ENCODE measurements at places on chromosomes 16 and 17.

- no peak for DNase-seq
These were observed 45.3 kb downstream of the JPH3 start for GRCh38 chr16:87647431-87648185.

DNA sequence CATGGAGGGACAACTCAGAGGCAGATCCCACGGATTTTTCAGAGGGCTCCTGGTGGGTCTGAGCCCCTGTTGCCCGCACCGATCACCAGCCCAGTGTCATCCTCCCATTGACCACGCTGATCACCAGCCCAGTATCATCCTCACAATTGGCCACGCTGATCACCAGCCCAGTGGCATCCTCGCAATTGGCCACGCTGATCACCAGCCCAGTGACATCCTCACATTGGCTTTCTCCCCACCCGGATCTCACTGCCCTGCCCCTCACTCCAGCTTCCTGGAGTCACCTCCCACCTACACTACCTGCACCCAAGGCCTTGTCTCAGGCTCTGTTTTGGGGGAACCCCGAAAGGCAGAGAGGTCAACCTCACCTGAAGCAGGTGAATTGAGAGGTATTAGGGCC lies 358.2 kb upstream of the TNRC6C start:
- no peak for DNase-seq

GRCh38 chr16:11500700-11501346 lies 85.9 kb downstream of the LITAF start:
- no peak for DNase-seq

GRCh38 chr17:69547230-69547629 lies 132.7 kb downstream of the MAP2K6 start:
- no peak for DNase-seq

DNA sequence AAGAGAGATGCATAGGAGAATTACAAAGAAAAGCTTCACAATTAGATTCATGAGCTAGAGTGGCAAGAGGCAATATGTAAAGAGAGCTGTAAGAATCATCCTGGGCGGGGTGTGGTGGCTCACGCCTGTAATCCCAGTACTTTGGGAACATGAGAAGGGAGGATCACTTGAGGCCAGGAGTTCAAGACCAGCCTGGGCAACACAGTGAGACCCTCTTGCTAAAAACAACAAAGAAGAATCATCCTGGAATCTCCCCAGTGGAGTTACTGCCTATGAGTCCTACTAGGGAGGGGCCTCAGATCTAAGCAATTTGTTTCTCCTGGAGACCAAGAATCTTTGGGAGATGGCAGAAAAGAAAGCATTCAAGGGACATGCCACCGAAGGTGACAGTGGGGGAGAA lies 119.1 kb downstream of the HIC1 start:
- no peak for DNase-seq

DNA sequence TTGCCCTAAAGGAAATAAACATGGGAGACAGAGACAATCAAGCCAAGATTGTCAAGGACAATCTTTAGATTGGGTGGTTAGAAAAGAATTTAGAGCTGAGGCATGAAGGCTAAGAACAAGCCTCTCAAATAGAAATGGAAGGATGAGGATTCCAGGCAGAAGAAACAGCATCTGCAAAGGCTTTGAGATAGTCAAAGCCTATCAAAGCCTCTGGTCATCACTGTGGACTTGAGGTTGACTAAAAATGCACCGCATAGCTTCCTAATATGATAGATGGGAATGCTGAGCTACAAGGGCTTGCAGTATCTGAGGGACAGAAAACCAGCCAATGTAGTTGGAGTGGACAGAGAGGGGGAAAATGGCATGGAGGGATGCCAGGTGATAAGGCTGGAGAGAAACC lies 109.8 kb upstream of the FAM20A start:
- DNase-seq, result no peak

- no peak for DNase-seq
These were observed 662.5 kb upstream of the SOX9 start for GRCh38 chr17:71458322-71458721.

- DNase-seq, result no peak
These were observed 47.1 kb upstream of the CIBAR2 start for GRCh38 chr16:85159179-85159980.

DNA sequence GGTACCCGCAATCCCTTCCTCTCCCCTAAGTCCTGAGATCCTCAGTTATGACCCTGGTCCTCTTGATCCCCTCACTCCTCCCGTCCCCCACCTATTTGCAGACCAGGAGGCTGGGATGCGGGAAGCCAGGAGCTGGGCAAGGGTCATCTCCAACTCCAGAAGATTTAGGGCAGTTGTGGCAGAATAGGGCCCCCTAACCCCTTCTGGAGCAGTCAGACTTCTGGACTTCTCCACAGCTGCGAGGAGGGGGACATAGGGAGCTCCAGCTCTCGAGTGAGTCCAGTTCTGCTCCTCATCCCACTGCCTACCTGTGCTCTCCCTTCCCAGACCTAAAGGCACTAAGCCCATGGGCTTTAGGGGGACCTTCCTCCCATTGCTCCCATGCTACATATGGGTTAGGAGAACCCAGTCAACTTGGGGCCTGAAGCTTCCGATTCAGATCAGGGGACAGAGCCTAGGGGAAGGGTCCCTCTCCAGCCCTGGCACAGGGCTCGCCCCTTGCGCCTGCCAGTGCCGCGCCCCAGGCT lies 1.3 kb downstream of the WNK4 start:
- DNase-seq, result no peak

GRCh38 chr17:80925688-80926335 lies 65.8 kb upstream of the CHMP6 start:
- no peak for DNase-seq

- DNase-seq, result no peak
These were observed 280.0 kb downstream of the TMEM114 start for GRCh38 chr16:8310323-8310722.

DNA sequence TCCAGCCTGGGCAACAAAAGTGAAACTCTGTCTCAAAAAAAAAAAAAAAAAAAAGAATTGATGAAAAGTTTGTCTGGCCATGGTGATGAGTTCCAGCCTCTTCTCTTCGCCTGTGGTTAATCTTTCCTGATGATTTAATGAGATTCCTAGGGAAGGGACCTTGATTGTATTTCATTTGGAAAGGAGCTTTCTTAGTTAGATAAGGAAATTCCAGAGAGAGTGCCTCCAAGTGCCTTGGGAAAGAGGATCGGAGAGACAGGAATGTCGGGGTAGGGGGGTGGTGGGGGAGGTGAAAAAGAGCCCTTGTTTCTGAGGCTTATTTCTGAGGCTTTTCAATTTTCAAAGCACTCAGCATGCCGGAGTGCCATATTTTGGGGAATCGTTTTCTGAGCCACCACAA lies 93.2 kb upstream of the SIAH1 start:
- no peak for DNase-seq

GRCh38 chr17:43952351-43952723 lies 1.4 kb downstream of the PYY start:
- no peak for DNase-seq

- DNase-seq, result no peak
These were observed 87.5 kb downstream of the SOCS1 start for GRCh38 chr16:11168386-11169051.

DNA sequence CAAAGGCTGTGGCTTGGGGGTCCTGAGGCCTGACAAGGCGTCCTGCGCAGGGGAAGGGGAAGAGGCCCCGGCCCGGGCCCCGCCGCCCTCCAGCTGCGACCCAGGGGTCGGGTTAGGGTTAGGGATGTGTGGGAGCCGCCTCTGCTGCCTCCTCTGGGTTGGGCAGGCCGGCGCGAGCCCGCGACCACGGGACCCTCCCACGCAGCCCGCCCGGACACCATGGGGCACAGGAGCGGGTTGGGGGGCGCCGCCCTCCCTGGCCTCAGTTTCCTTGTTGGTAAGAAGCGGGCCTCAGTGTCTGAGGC lies 386 bp downstream of the CIAO3 start:
- no peak for DNase-seq

Data from hematopoietic multipotent progenitor cell treated with erythropoietin and hydrocortisone succinate and interleukin-3 and kit ligand, for 8 days (in vitro differentiated cells).